ENCODE measurements at places on chromosomes 7 and 10.

DNA sequence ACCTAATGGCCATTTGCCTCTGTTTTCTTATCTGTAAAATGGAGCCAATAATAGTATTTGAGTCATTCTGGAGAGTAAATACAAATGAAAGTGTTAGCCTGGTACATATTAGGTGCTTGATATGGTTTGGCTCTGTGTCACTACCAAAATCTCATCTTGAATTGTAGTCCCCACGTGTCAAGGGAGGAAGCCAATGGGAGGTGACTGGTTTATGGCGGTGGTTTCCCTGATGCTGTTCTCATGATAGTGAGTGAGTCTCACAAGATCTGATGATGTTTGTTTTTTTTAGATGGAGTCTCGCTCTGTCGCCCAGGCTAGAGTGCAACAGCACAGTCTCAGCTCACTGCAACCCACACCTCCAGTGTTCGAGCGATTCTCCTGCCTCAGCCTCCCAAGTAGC, 194.0 kb upstream of the SEMA3E start:
- DNase-seq = no peak

DNA sequence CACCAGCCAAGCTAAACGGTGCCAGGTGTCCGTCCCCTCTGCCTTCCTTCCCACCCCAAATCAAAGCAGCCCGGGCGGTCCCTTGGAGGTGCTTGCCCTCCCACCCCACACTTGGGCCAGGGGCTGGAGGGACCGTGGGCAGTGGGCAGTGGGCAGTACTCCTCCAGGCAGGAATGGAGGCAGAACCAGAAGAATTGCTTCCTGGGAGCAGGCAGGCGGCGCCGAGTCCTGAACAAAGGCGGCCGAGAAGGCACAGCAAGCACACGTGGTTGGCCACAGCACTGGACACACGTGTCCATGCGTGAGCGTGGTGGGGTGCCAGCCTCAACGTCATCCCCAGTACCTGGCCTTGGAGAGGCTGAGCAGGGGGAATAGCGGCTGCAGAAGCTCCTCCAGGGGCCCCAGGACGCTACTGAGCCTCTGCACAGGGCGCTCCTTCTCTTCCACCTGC, 48.4 kb upstream of the NKX6-2 start:
- DNase-seq = no peak

- DNase-seq = no peak
Observed at GRCh38 chr7:30247541-30248401, 36.6 kb upstream of the ZNRF2 start.

- DNase-seq = no peak
Observed at GRCh38 chr10:98240524-98240923, 27.5 kb downstream of the LOXL4 start.

DNA sequence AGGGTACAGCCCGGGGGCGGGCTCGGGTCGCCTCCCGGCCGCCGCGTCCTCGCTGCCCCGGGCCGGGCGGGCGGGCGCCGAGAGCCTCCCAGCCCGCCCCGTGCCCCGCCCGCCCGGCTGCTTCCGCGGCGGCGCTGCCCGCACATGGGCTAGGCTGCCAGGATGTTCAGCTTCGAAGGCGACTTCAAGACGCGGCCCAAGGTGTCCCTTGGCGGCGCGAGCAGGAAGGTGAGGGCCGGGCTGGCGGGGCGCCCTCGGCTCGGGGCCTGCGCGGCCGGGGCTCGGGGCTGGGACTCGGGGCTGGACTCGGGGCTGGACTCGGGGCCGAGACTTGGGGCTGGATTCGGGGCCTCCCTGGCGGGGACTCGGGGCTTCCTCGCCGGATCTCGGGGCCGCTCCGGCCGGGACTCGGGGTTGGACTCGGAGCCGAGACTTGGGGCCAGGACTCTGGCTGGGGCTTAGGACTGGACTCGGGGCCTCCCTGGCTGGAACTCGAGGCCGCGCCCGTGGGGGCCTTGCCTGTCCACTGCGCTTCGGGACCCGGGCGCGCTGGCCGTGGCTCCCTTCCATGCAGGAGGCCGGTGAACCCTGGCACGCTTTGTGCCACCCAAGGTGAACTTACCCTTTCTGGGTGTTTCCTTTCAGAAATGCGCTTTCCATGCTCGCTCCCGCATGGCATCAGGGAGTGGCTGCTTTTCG, 534 bp downstream of the UBE3C start:
- peak; percentile 64 for DNase-seq

DNA sequence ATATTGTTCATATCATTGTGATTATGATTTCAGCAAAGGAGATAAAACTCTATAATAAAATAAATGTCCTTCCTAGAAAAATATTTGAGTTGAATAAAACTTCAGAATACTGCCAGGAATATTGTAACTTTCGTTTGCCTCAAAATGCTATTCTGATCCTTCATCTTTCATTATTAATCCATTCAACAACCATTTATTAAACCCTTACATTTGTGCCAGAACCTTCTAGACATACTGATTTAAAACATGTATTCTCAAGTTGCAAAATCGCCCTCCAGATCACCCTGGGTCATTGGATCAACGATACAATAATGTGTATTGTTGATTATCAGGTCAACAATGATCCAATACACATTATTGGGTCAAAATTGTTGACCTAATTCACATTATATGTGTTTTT, 759.8 kb downstream of the CNTNAP2 start:
- no peak for DNase-seq

Data from C1 segment of cervical spinal cord (tissue), 14 donors.